ENCODE measurements at places on chromosomes 3 and 15.

DNA sequence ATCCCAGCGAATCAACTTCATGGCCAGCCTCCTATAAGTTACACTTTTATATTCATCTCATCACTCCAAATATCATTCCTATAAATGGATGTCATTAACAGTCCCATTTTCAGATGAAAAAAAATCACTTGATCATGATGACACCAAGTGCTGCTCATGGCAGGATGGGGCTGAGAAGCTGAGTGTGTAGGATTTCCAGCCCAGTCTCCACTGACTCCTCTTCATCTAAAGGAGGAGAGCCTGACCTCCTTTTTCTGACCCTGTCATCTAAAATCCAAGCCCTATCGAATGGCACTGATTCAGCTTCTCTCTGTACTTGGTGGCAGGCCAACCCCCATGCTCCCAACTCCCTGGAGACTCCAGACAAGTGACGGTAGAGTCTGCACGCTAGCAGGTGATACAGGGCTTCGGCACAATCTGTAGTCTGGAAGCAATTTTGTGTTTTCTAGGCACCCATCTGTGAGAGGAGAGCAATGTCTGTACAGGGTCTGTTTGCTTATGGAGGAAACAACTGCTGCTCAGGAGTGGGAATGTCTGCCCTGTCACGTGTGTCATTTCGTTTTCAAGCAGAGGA is 103.2 kb downstream of the EPHB1 start:
- DNase-seq: no peak

DNA sequence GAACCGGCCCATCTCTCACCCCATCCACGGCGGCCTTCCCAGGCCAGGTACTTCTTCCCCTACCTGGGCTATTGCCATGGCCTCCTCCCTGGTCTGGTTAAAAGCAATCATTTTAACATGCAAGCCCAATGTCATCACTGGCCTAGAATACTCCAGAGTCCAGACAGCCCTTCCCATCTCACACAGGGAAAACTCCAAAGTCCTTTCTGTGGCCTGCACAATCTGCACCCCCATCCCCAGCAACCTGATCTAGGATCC is 45.8 kb upstream of the SLCO2A1 start:
- no peak for DNase-seq

GRCh38 chr3:2984831-2985220 is 125.3 kb downstream of the IL5RA start:
- DNase-seq: no peak

DNA sequence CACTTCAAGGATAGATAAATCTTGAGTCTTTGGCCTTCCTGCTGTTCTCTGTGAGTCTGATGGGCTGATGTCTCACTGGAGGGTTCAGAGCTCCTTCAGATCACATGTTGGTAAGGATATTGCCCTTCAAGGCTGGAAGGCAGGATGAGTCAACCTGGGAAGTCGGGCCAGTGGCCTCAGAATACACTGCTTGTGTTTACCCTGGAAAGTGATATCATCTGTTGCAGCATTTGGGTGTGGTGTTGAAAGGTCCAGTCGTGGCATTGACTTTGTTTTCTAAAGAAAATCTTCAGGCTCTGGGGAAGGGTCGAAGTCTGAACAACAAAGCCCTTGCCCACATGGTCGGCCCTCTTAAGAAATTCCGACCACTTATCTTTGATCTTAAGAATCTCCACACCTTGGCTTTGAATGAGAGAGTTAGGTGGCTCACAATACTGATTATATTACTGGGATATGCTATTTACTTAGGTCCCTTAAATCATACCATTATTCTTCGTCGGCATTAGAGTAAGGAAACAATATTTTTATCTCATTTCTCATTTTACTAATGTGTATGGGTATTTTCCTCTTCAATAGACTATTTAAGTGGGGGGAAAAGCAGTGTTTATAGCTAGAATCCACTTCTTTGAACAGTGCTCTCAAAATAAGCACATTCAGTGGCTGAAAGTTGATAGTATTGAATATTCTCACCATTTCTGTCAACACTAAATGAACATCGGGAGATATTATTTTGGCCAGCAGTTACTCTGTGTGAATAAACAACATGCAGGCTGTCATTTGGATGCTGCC is 303.9 kb upstream of the RASGRP1 start:
- DNase-seq: no peak

- no peak for DNase-seq
Measured at GRCh38 chr3:108667312-108667711, 77.8 kb downstream of the DZIP3 start.

DNA sequence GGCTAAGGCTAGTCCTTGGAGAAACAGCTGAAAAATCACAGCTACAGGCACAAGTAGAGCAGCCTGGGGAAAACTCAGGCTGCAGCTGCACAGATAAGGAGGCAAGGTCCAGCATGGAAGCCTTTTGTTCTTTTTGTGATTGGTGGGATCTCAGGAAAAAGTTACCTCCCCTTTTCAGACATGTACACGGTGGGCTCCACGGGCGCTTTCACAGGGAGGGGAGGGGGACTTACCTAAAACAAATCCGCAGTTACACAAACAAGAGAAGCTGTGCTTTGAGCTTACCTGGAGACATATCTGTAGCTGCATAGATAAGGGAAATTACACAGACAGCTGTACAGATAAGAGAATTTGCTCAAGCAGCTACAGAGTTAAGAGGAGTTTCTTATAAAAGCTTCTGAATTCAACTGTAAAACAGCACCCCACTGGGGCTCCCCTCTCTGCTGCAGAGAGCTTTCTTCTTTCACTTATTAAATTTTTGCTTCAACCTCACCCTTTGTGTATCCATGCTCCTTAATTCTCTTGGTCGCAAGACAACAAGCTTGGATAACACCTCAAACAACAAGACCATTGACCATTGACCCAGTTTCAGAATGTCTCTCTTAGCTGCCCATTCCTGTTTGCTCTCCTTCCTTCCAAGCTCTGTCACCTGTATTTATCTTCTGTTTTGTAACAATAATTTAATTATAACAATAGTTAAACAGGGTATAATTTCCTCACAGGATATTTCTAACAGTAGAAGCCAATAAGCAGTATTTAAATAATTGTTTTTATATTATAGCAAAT is 10.9 kb upstream of the CD200 start:
- no peak for DNase-seq

GRCh38 chr3:175082631-175083030 is 223.5 kb downstream of the NAALADL2 start:
- DNase-seq: no peak

GRCh38 chr3:113783980-113784379 is 37.1 kb downstream of the ATP6V1A start:
- DNase-seq: no peak

DNA sequence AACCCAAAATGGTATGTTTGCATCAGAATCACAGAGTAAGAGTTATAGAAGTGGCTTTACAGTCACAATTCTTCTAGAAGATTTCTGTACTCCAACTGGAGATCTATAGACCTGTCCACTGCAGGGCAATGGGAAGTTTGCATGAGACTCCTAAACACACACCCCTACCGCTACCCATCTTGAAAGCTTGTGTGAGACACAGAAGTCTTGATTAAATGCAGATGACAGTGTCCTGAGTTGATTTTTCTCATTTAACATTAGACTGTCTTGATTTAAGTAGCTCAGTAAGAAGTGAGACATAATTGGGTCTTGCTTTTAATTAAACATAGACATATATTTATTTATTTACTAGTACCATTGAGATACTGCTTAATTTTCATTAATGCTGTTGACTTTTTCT is 54.4 kb downstream of the CD47 start:
- no peak for DNase-seq

DNA sequence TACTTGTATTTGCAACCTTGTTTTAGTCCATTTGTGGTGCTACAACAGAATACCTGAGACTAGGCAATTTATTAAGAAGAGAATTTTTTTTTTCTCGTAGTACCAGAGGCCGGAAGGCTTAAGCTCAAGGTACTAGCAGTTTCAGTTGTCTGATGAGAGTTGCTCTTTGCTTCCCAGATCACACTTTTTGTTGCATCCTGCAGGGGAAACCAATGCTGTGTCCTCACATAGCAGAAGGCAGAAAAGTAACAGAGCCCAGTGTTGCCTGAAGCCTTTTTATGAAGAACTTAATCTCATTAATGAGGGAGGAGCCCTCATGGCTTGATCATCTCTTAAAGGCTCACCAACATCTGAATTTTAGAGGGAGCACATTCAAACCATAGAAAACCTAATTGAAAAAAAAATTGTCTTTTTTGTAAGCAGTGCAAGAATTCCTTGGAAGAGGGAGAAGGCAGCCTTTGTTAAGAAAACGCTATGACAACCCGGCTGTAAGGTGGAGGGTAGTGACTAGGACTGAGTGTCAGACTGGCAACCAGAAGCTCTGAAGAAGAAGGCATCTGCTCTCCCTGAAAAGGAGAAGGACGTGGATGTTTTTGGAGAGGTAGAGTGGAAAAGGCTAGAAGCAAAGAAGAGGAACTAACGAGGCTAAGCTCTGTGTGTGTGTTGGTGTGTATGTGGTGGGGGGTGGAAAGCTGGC is 1245.3 kb downstream of the ROBO2 start:
- DNase-seq: no peak

DNA sequence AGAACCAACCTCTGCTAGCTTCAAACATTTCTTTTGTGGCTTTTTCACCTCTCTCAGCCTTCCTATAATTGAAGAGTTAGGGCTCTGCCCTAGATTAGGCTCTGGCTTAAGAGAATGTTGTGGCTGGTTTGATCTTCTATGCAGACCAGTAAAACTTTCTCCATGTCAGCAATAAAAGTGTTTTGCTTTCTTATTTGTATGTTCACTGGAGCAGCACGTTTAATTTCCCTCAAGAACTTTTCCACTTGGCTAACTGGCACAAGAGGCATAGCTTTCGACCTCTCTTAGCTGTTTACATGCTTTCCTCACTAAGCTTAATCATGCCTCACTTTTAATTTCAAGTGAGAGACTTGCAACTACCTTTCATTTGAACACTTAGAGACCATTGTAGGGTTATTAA is 964.7 kb downstream of the ROBO2 start:
- no peak for DNase-seq

GRCh38 chr15:88603885-88604284 is 17.3 kb upstream of the AEN start:
- no peak for DNase-seq

DNA sequence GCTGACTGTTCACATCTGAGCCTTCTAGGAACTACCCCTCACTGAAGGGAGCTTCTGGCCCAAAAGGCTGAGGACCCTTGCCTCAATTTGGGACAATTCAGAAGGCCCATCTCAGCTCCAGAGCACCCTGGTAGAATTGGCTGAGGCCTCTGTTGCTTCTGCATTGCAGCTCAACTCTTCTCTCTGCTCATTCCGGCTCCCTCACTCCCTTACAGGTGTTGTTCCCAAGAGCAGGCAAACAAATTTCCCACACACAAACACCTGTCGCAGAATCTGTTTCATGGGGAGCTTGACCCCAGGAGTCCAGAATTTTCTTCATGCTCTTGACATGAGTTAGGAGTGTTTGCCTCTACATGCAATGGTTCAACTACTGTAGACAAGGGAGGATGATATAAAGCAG is 78.7 kb downstream of the CRYGS start:
- no peak for DNase-seq

DNA sequence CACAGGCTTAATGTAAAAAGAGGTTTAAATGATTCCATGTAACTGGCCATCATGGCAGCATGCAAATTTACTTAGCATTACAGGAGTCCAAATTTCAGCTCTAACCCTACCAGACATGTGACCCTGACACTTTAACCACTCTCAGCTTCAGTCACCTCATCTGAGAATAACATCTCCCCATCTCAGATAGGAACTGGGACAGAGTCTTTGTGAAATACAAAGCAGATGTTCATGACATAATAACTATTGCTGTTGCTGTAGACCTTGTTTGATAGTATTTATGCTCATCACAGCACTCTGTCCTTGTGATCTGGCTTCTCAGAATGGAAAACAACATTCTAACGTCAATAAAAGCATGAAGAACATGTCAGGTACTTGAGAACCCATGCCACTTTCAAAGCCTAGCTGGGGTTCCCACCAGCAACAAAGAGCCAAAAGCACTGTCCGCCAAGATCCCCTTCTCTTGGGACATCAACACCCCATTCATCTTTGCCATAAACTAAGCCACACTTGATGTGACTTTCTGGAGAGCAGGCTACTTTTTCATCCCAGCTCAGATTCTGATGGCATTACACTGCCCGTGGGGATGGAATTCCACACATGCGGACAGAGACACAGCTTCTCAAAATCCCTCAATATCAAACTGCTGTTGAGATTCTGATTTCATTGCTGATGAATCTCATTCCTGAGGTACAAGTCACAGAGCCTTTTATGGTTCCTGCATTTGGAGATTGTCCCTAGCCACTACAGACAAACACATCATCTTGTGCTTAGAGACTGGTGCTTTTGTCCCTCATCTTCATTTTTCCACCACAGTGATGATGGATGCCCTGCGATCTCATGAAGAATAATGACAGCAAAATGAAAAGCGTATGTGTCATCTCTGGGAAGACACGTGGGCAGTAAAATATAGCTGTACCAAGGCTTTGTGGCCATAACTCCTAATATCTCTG is 202.7 kb downstream of the TNIK start:
- no peak for DNase-seq

All from SHP77 (cell line).